ENCODE measurements at places on chromosomes 1 and 21.

GRCh38 chr1:2594001-2594640 lies 7.5 kb downstream of the PRXL2B start:
- no peak for DNase-seq

DNA sequence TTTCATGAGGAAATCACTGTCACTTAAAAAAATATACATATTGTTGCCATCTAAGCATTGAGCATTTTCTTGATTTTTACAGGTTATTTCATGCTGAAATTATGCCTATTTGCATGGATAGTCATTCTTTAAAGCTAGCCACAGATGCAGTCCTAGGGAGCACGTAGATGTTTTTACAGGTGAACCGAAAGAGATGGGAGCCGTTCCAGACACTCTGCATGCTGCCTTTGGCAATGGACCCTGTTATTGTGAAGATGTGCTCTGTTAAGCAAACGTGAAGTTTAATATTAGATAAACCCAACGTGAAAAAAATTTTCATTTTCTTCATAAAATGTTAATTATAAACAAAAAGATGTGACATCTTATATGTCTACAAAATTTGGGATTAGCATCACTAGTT lies 7.1 kb downstream of the PROX1 start:
- DNase-seq, result no peak

DNA sequence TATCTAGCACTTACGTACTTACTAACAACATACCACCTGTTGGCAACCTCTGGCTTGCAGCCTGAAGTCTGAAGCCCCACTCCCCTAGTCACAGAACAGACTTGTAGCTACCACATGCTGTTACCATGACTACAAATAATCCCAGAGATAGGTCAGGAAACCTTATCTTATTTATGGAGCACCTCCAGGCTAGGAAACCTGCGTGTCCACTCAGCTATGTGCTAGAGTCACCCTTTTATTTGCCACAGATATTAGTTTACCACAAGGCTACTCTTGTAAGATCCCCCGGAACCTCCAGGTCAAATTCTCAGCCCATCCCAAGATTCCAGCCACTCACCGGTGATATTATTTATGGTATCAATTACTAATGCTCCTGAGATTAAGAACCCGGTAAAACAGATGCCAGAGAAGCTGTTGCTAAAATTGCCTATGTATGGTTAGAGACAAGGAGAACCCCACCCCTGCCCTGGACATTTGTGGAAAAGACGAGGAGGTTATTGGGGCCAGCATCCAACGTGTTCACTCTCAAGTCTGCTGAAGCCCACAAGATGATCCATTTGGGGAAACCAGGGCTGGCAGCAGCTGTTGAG lies 116.5 kb downstream of the TBX15 start:
- no peak for DNase-seq

DNA sequence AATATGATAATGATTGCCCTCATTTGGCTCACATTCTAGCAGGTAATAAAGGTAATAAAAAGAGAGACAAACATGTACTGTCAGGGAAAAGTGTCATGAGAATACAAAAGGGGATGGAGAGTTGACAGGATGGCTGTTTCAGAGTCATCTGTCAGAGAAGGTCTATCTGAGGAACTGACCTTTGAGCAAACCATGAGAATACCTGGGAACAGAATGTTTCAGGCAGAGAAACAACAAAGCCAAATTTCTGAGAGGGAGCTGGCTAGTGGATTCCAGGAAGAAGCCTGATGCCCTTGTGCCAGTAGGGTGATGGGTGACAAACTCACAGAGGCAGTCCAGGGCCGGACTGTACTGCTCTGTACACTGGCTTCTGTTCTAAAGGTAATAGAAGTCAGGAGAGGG lies 107.2 kb downstream of the C1orf21 start:
- DNase-seq, result no peak

- DNase-seq, result no peak
These were observed 133.0 kb downstream of the GPR52 start for GRCh38 chr1:174580801-174581200.
